ENCODE measurements at places on chromosomes 16 and 17.

- DNase-seq = no peak
Measured at GRCh38 chr17:71176928-71177443, 943.8 kb upstream of the SOX9 start.

GRCh38 chr17:43671031-43671692 lies 9.4 kb upstream of the MEOX1 start:
- no peak for DNase-seq

- peak; percentile 87 for DNase-seq
Measured at GRCh38 chr17:14302431-14303099, 1.7 kb downstream of the HS3ST3B1 start.

DNA sequence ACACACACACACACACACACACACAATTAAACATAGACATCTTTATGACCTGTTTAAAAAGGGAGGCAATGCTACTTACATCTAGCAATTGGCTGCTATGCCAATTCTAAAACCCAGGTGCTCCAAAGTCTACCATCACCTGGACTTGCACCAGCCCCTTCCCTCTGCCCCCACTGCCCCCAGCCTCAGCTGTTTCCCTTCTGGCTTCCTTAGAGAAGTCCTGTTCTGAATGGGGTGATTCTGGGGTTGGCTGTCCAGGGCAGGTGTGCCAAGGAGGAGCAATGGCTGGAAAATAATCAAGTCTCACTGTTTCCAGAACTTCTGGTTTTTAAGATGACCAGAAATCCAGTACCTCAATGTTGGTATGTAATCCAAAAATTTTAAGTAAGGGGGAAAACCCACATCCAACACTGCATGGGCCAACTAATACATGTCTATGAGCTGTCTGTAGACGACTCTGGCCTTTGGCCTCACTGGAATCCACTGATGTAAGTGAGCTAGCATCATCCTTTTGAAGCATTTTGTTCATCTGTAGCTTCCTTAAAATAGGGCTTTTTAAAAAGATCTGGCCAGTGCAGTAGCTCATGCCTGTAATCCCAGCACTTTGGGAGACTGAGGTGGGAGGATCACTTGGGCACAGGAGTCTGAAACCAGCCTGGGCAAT lies 2.1 kb downstream of the IFT20 start:
- DNase-seq = no peak

DNA sequence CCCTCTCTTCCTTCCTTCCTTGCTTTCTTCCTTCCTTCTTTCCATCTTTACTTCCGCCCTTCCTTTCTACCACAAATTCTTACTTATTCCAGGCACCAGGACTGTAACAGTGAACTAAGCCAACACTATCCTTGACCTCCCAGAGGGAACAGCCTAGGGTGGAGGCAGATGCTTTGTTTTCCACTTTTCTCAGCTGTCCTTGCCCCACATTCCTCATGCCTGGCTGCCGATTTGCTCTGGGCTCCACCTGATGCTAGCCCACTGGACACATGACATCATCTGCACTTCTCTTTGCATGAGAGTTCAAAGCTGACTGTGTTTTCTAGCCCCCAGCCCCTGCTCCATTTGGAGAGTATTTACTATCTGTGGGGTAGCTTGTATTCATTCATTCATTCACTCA lies 283.0 kb downstream of the MAF start:
- DNase-seq = no peak

- no peak for DNase-seq
Measured at GRCh38 chr17:81891303-81891552, 158 bp downstream of the ALYREF start.

GRCh38 chr17:39952680-39953470 lies 9.9 kb upstream of the GSDMA start:
- DNase-seq = peak; percentile 98

DNA sequence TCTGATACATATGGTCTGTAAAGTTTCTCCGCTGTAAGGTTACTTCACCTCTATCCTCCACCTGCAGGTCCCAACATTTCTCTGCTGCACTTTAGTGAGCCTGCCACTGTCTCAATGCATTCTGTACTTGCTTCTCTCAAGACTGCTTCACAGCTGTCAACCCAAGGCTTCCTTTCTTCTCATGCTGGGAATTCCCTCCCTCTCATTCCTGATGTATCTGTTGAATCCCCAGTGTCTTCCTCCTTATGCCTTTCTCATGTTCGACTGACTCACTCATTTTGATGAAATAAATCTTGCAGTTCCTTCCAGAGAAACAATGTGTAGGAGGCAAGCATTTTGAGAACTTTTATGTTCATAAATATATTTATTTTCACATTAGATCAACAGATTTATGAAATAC lies 288.3 kb downstream of the CNTNAP4 start:
- no peak for DNase-seq

DNA sequence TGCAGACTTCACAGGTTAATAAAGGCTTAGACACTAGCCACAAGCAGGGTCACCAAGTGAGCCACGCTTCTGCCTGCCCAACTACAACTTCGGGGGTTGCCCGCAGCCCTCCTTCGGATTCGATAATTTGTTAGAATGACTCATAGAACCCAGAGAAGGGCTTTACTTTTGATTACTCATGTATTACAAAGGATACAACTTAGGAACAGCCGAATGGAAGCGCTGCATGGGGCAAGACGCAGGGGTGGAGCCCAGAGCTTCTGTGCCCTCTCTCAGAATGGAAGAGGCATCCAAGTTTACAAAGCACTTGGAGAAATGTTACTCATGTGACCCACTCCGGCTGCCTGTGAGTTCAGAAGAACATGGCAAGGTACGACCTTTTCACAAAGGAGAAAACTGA lies 7.5 kb upstream of the CDH5 start:
- no peak for DNase-seq

DNA sequence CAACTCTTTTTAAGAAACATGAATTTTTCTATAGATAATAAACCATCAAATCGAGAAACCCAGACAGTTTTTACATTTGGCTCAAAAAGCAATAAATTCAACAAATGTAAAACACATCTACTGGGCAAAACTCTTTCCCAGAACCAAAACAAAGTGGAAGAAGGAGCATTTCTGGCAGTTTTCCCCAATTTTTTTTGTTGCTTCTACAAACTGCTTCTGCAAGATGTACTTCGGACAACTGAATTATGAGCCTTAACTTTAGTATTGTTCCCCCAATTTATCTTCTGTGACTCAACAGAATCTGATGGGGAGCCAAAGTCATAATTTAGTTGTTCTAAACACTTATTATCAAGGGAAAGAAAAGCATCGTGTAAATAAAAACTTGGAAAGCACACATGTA lies 1047.2 kb downstream of the CDH11 start:
- DNase-seq = no peak

DNA sequence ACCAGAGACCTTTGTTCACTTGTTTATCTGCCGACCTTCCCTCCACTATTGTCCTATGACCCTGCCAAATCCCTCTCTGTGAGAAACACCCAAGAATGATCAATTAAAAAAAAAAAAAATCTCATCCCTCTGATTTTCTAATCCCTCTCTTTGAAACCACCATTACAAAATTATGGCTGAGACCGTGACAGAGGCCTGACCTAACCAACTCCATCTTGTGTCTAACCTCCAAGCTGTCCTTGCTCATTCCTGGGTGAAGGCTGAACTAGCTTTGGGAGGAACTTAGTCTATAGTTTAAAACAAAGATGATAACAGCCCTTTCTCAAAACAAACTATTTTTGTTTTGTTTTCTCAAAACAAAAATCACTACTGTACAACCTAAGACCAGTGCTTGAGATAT lies 474.5 kb downstream of the TMEM114 start:
- DNase-seq = no peak

GRCh38 chr17:20992987-20993862 lies 49.6 kb downstream of the USP22 start:
- DNase-seq = peak; percentile 69

- DNase-seq = no peak
Measured at GRCh38 chr16:69535123-69536050, 30.4 kb upstream of the NFAT5 start.

- DNase-seq = no peak
Measured at GRCh38 chr16:11735787-11736186, 6.9 kb downstream of the TXNDC11 start.

GRCh38 chr17:20089756-20090547 lies 80.8 kb downstream of the SPECC1 start:
- no peak for DNase-seq

GRCh38 chr17:74879308-74879707 lies 6.5 kb upstream of the FDXR start:
- no peak for DNase-seq

DNA sequence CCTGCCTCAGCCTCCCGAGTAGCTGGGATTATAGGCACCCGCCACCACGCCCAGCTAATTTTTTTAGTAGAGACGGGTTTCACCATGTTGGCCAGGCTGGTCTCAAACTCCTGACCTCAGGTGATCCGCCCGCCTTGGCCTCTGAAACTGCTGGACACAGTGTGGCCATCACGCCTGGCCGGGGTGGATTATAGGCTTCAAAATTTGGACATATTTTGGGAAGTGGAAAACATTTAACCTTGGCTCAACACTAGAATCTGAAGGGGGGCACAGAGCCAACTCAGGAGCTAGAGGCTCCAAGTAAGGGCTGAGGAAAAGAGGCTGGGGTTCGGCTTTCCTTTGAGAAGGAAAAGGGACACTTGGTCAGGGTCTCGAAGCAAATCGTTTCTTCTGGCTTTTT lies 2.2 kb upstream of the CDK5R1 start:
- no peak for DNase-seq

DNA sequence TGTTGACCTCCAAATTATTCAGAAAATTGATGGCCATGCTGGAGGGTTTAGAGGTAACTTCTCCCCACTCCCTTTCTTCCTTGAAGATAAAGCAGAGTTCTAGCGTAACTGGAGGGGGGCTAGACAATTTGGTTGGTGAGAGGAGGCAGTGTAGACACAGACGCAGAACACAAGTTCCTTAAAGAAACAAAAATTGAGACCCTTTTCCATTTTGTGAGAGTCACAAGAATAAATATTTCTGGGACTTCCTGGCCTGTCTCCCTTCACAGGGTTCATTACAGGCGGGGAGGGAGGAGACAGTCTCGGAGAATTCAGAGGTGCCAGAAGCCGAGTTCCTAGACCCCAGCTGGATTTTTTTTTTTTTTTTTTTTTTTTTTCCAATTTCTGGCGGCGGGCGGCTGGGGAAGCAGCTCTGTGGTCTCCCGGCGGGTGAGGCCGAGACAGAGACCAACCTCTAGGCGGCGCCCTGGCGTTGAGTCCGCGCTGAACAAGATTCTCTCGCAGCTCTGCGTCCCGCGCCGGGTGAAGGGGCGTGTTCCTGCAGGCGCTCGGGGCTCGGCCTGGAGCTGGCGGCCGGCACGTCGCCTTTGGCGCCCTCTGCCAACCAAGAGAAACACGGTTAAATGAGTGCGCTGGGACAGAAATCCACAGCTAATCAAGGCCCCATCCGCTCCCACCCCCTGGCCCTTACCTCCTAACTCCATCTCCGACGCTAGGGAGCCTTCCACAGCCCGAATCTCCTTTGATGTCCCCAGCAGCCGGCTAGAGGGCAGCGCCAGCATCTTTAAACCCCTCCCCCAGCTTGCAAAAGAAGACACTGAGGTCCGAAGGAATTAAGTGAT lies 10.2 kb upstream of the HOXB9 start:
- DNase-seq = peak; percentile 82

DNA sequence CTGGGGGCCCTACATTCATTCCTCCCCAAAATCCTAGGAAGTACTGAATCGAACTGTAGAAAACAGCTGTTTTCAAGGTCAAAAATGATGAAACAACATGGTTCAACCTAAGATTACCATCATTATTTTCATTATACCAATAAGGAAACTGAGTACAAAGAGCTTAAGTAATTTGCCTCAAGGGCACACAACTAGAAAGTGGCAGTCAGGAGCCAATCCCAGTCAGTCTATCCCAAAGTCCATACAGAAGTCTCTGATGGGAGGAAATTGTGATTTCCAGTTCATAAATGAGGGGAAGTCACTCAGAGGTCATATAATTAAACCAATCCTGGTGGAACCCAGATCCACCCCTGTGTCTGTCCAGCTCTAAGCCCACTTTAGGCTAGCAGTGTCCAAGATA lies 8.4 kb downstream of the LPO start:
- no peak for DNase-seq

GRCh38 chr17:32916134-32916533 lies 11.8 kb upstream of the TMEM98 start:
- DNase-seq = no peak

DNA sequence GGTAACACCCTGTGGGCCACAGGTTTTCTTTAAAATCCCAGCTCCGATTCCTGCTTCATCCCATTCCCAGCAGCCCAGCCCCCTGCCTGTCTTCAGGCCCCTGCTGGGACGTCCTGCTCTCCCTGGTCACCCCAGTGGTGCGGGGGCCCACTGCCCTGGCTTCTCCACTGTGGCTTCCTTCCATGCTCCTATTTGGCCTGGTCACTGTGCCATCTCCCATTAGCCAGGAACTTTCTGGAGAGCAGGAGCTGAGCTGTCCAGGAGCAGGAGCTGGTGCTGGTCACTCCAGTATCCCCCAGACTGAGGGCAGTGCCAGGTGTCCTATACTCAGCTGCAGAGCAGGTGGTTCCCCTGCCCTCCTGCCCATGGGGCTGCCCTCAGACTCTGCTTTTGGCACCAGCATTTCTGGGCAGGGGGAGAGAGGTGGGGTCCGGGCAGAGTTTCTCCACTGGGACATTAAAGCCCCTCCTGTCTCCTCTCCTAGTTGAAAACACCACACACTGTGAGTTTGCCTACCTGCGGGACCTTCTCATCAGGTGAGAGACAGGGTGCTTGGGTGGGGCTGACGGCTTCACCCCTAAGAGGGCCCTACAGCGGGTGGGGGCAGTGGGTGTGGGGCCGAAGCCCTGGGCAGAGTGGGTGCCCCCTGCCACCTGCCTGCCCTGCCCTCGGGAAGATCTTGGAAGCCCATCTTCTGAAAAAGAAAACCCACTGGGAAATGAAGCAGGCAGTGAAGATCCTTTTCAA lies 356.2 kb downstream of the SEC14L1 start:
- DNase-seq = no peak

DNA sequence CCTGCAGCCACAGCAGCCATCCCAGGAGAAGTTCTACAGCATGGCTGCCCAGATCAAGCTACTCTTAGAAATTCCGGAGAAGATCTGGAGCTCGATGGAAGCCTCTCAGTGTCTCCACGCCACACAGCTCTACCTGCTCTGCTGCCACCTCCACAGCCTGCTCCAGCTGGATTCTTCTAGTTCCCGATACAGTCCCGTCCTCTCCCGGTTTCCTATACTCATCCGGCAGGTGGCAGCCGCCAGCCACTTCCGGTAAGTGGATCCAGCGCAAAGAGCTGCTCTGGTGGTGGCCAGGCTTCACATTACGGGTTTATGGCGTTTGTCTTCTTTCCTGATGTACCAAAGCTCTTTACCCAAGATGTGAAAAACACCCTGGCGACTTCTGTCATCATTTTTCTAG lies 3.6 kb downstream of the COG1 start:
- DNase-seq = no peak

GRCh38 chr16:86061721-86062120 lies 162.8 kb downstream of the IRF8 start:
- DNase-seq = no peak

- DNase-seq = no peak
Measured at GRCh38 chr16:28977703-28978662, 3.4 kb downstream of the SPNS1 start.

- no peak for DNase-seq
Measured at GRCh38 chr17:81002013-81002384, 10.4 kb downstream of the CHMP6 start.

- no peak for DNase-seq
Measured at GRCh38 chr16:74290356-74290755, 6.3 kb upstream of the PSMD7 start.

- DNase-seq = no peak
Measured at GRCh38 chr16:10551881-10552280, 28.5 kb downstream of the EMP2 start.

GRCh38 chr16:17382949-17383863 lies 87.6 kb downstream of the XYLT1 start:
- no peak for DNase-seq

- DNase-seq = no peak
Measured at GRCh38 chr17:57623620-57624019, 121.5 kb downstream of the CCDC182 start.

All from activated CD4-positive, alpha-beta T cell treated with anti-CD3 and anti-CD28 coated beads, Interleukin-2, amount 50 U/mL, for 16 hours (primary cell).